Bone marrow (tissue), 2 donors: ENCODE measurements at places on chromosomes 6 and 20.

DNA sequence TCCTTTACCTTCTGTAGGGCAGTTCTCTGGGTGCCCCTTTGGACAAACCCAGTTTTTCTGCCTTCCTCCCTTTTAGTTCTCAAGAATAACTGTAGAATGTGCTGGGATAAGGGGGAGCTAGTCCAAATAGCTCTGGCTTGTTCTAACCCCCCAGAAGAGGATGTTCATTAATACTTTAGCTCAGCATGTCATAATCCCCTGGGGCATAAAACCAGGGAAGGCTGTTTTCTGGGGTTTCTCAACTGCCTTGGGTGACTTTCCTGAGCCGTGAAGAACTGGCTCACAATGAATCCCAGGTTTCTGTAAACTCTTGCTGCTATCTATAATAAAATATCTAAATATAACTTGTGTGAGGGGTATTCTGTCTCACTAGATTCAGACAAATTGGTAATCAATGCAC lies 44.5 kb upstream of the RNF217 start:
- DNase-seq, result no peak

GRCh38 chr20:6685181-6685582 lies 82.3 kb upstream of the BMP2 start:
- DNase-seq, result no peak

DNA sequence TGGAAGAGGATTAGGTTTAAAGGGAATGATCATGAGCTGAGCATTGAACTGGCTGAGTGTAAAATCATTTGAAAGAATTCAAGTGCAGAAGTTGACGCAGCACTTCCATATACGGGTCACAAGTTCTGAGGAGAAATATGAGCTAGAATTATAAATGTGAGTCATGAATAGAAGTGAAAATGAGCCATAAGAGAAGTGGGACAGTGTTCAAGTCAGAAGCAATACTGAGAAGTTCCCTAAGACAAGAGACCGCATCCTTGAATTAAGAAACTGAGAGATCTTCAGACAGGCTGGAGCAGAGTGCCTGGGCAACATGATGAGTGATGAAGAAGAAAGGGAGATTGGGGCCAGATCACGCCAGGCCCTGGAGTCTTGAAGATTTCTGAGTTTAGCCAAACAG lies 209.7 kb downstream of the TBX18 start:
- DNase-seq, result no peak

DNA sequence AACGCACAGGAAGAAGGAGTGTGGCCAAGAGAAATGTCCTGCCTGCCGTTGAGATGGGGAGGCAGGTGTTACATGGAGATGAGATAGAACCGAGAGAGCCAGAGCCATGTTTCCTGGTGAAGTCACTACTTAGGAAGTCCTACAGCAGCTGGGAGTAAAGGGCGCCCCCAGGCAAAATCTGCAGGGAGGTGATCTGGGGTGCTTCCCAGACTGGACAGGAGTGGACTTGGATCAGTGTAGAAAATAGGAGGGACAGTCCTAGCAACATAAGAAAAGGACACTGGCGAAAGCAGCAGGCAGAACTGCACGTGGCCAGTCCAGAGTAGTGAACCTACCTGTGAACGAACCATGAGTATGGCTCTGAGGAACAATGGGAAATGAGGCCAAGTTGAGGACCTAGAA lies 85.3 kb downstream of the CD164 start:
- DNase-seq, result no peak
